Astrocyte (in vitro differentiated cells and primary cell): ENCODE measurements at places on chromosomes 1 and 21.

DNA sequence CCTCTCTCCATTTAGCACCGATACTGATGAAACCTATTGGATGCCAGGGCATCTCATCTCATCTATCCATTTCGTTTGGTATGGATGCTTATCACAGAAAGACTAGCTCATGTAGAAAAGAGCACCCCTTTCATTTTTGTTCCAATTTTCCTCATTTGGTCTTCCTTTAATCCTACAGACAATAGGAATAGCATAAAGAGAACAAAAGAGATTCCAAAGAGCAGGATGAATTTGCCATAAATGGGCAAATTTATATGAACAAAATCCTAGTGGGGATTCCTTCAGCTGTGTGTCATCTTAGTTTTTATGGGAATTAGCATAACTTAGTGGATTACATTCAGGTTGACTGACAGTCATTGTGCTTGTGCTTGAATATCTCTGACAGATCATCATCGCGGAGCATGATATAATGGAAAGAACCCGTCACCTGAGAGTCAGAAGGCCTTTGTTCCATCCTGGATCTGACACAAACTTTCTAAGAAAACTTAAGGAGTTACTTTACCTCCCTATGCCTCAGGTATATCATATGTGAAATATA is 777.5 kb upstream of the ADGRL2 start:
- no peak for DNase-seq

- DNase-seq, result no peak
These were observed 50.4 kb downstream of the SLC16A1 start for GRCh38 chr1:112905395-112906149.

DNA sequence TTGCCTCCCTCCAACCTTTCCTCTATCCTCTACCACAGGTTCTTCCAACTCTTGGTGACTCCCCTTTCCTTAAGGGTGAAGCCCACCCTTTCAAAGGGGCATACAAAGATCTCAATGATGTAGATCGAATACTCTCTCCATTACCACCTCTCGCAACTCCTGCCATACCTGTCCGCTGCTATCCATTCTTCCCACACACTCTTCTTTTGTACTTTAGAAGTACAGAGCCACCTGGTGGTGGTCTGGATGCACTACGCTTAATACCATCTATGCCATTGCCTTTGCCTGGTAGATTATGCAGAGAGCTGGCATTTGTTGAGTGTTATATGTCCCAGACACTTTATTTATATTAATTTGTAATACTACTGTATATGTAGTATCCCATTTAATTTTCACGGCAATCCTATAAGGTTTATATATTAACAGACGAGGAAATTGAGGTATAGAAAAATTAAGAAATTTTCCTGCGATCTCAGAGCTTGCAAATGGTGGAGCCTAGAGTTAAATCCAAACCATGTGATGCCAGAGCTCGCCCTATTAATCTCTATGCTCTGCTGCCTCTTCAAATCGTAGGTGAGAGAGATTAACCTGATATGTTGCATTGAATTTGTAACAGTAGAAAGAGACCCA is 22.9 kb downstream of the TSHB start:
- peak; percentile 13 for DNase-seq

DNA sequence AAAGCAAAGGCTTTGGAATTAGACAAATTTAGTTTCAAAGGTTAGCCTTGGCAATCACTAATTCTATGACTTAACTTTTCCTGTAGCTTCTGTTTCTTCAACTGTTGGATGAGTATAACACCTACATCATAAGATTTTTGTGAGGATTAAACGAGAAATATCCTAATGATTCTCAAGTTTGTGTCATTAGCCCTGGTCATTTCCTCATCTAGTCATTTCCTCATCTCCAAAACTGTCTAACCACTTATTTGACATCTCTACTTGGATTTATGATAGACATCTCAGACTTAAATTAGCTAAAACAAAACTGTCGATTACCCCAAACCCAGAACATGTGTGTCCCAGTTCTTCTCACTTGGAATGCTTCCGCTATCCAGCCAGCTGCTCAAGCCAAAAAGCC is 80.2 kb upstream of the CHODL start:
- DNase-seq, result no peak

GRCh38 chr1:233972563-233972950 is 68.1 kb downstream of the SLC35F3 start:
- DNase-seq, result no peak

DNA sequence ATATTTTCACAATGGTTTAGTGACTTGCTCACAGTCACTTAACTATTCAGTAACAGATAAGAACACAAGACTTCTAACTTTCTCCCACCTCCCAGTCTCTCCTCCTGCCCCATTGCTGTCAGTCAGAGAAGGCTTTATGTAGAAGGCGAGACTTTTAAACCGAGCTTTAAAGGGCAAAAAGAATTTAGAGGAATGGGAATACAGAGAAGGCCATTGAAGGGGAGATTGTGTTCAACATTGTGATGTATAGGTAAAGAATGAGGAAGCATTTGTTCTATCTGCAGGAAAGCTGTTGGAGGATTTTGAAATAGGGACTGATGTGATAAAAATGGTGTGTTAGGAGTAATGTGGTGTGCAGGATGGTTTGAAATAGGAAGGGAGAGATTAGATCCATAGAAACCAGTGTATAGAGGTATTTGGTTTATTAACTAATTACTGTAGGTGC is 7.3 kb downstream of the POU2F1 start:
- no peak for DNase-seq

- no peak for DNase-seq
These were observed 24.2 kb upstream of the CD34 start for GRCh38 chr1:207935166-207935583.

GRCh38 chr21:38056481-38056880 is 140.2 kb upstream of the KCNJ6 start:
- no peak for DNase-seq

DNA sequence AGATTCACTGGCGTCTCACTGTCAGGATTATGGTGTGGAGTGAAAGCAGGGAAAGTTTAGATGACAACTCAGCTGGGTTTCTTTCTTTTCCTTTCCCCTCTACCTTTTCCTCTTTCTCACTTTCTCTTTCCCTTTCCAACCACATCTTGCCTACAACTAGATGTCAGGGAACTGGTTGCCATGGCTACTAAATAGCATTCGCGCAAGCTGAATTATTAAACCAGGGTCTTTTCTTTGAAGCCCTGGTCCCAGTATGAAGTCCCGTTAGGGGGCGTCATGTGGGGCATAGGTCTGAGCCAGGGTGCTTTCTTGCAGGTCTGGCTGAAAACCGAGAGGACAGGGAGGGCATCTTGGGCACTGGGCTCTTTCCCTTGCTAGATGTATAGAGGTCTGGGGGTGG is 168.4 kb upstream of the CACNA1E start:
- no peak for DNase-seq

DNA sequence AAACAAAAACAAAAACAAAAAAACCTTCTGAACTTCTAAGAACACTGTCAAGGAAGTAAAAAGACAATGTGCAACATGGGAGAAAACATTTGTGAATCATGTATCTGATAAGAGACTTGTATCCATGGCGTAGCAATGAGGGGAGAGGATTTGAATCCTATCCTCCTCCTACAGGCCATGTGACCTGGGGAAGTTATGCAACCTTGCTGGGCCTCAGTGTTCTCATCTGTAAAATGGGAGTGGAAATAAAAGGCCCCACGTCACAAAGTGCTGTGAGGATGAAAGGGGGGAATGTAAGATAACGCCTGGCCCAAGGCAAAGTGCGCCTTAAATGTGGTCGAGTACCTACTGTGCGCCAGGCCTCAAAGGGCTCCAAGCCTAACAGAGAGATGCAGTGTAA is 83.7 kb downstream of the DISP3 start:
- DNase-seq, result no peak

DNA sequence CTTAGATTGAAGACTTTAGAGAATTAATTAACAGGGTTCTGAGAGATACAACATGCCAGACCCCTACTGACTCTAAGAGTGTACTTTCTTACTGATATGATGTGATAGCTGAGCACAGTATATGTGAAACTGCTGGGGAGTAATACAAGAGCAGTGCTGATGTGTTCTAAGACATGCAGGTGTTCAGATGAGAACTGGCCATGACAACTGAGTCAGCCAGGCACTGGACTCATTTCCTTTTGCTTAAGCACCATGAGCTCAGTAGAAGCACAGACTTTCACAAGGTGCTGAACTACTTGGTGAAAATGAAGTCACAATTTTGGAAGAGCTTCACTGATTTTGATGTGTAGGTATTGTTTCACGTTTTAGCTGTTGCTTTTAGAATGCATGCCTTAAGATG is 15.9 kb upstream of the POGZ start:
- no peak for DNase-seq

DNA sequence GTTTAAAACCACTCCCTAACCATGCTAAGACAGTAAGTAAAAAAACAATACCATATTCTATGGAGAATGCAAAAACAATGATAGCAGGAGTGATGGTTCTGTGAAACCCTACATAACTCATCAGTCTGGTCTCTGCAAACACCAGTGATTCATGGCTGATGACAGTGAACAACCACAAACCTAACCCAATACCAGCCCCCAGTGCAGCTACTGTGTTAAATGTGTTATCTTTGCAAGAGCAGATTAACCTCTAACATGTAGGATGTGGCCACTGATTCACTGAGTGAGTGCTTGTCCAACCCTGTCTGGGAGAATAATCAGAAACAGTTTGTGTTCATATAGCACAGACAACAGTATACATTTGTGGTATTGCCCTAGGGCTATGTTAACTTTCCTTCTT is 100.2 kb upstream of the COG2 start:
- DNase-seq, result peak; percentile 78

DNA sequence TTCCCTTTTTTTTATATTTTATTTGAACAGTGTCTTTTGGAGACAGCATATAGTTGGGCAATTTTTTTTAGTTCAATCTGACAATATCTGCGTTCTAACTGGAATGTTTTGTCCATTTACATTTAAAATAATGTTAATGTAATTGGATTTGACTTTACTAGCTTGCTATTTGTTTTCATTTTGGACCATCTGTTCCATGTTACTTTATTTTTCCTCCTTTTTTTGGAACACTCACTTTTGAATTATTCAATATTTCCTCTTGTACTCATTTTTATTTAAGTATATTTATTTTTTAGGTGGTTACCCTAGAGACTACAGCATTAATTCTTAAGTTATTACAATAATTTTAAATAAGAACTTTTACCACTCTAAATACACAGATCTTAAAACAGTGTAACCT is 62.8 kb upstream of the C1orf87 start:
- no peak for DNase-seq

GRCh38 chr21:42677339-42678321 is 24.2 kb downstream of the PDE9A start:
- DNase-seq, result peak; percentile 87

DNA sequence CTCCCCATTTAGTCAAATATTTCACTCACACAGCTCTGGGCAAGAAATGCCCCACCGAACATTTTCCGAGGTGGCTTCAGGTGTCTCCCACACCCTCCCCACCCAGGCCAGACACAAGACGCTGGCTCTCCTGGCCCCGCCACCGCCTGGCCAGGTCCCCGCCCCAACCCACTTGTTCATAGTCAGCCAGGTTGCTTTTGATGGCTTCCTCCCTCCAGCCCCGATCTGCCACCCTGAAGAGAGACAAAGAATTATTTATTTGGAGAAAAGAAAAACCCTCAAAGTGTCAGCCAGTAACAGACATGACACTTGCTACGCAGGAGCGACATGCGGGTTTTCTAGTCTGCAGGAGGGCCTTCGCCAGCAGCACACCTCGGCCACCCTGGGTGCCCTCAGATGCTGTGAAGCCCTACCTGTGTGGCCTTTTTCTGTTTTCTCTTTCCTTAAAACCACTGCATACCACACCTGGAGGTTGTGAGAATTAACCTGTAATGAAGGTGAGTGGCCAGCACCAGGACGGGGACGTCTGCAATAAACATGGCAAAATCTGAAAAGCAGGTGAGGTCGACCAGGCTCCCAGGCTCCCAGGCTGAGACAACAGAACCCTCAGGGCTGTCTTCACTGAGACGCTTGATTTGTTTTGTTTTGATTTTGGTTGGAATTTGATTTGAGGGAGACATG is 27.2 kb downstream of the SSBP3 start:
- no peak for DNase-seq

DNA sequence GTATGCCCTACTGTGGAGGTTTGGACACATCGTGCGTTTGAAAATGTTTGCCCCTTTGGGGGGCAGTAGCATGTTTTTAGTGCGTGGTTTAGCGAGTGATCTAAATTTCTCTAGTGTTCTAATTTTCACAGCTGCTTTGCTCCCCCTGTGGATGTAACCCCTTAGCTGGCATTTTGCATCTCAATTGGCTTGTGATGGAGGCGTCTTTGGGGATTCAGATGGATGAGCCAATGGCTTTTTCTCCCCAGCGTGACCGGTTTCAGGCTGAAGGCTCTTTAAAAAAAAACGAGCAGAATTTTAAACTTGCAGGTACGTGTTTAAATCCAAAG is 836 bp downstream of the CDC7 start:
- peak; percentile 40 for DNase-seq

DNA sequence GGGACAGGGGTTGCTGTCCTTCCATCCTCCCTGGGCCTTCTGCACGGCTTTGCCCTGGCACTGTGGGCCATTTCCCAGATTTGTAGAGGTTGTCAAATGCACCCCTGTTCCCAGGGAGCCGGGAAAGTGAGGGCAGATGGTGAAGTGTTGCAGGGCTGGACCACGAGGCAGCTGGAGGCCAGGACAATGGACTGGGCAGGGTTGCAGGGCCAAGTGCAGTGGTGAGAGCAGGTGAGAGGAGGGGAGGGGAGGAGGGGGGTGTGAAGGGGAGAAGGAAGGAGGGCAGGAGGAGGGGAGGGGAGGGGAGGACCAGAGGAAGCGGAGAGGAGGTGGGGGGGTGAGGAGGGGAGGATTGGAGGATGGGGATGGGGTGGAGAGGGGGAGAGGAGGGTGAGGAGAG is 443.9 kb downstream of the CAMTA1 start:
- no peak for DNase-seq

- DNase-seq, result peak; percentile 41
These were observed 19.6 kb upstream of the FAM89A start for GRCh38 chr1:231059566-231060193.

DNA sequence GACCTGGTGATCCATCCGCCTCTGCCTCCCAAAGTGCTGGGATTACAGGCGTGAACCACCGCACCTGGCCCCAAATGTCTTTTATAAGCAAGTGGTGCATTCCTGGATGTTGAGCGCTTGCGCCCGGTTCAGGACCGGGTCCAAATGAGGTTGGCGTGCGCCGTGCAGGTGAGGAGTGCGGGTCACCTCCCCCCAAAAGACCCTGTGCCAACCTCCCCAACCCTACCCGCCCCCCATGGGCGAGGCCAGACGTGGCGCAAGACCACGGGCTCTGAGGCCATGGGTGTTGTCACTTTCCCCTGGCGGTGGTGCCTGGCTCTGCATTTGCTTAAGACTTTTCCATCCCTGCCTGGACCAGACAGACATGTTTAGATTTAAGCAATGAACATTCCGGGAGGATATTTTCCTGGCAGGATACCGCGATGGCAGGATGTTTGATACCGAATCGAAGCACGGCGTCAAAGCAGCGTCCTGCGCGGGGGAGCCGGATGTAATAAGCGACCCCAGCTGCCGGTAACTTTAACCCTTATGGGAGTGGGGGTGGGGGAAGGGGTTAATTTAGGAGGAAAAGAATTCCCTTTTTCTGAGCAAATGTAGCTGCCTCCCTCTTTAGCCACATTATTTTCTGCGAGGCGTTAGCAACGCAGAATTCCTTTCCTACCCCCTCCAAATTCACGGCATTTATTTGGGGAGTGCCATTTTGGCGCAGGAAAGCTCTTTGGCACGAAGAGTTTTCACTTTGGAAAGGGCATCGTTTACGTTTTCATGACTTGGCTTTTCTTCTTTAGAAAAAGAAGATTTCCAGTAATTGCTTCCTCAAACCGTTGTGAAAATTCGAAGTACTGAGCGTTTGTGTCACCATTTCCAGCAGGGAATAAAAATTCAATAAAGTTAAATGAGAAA is 27.8 kb upstream of the RNF187 start:
- DNase-seq, result peak; percentile 60
